SK-MEL-5 (cell line): ENCODE measurements at places on chromosomes 16 and 17. TPM values are rescaled to one million over a fixed set of nuclear protein-coding genes. Genes with fewer than 3 reads are reported as not detected.

KRTAP4-3 gene
- total RNA-seq, result not detected in 2 replicates

C1QL1 gene
- 3.8 and 5.0 TPM in 2 replicates for total RNA-seq

RNU2-1 gene
- total RNA-seq, result not detected in 2 replicates

TXNL4B gene
- total RNA-seq, result 11.0 and 11.2 TPM in 2 replicates

ABCC6 gene
- total RNA-seq, result 0.24 TPM in 1 of 2 replicates, not detected in the other

NPIPA3 gene
- total RNA-seq, result 0.26 and 1.8 TPM in 2 replicates

DNASE1L2 gene
- 1.0 and 1.3 TPM in 2 replicates for total RNA-seq

SLFN14 gene
- not detected in 2 replicates for total RNA-seq

SPDYE4 gene
- total RNA-seq, result not detected in 2 replicates

SSH2 gene
- 15.2 and 18.3 TPM in 2 replicates for total RNA-seq

KRT40 gene
- not detected in 2 replicates for total RNA-seq

TMEM98 gene
- total RNA-seq, result 86.1 and 98.0 TPM in 2 replicates

CAMKK1 gene
- 4.9 and 5.4 TPM in 2 replicates for total RNA-seq

SYCE1L gene
- total RNA-seq, result not detected in 2 replicates

XAF1 gene
- total RNA-seq, result 1.0 and 1.4 TPM in 2 replicates

KRT36 gene
- total RNA-seq, result not detected in 2 replicates

C16orf46 gene
- 0.11 and 0.82 TPM in 2 replicates for total RNA-seq

CFAP52 gene
- total RNA-seq, result not detected in 2 replicates

GCGR gene
- total RNA-seq, result not detected in 2 replicates

TAC4 gene
- not detected in 2 replicates for total RNA-seq

BEAN1 gene
- 1.4 TPM in 1 of 2 replicates, not detected in the other for total RNA-seq

OMG gene
- 0.50 and 0.61 TPM in 2 replicates for total RNA-seq

CDT1 gene
- 13.8 and 17.4 TPM in 2 replicates for total RNA-seq

MYADML2 gene
- not detected in 2 replicates for total RNA-seq

ZP2 gene
- total RNA-seq, result not detected in 2 replicates

PRAC2 gene
- 0.56 and 0.71 TPM in 2 replicates for total RNA-seq

TEX19 gene
- 0.05 and 0.19 TPM in 2 replicates for total RNA-seq

AURKB gene
- 66.5 and 78.0 TPM in 2 replicates for total RNA-seq

EPOP gene
- total RNA-seq, result 5.3 TPM in 2 replicates

RAMP2 gene
- total RNA-seq, result not detected in 2 replicates

BORCS6 gene
- total RNA-seq, result 8.4 and 12.3 TPM in 2 replicates

TBC1D3H gene
- total RNA-seq, result not detected in 2 replicates

KRT222 gene
- 0.45 and 0.95 TPM in 2 replicates for total RNA-seq

PIRT gene
- total RNA-seq, result not detected in 2 replicates

TOB1 gene
- total RNA-seq, result 23.3 and 23.7 TPM in 2 replicates

RTN4RL1 gene
- 1.4 and 1.7 TPM in 2 replicates for total RNA-seq
